ENCODE measurements at places on chromosomes 4 and X.
A peak's percentile ranks its signal among the peaks of the same experiment; 100 is the strongest.

GRCh38 chrX:28581522-28581921, 5.7 kb upstream of the IL1RAPL1 start:
- no peak for DNase-seq

DNA sequence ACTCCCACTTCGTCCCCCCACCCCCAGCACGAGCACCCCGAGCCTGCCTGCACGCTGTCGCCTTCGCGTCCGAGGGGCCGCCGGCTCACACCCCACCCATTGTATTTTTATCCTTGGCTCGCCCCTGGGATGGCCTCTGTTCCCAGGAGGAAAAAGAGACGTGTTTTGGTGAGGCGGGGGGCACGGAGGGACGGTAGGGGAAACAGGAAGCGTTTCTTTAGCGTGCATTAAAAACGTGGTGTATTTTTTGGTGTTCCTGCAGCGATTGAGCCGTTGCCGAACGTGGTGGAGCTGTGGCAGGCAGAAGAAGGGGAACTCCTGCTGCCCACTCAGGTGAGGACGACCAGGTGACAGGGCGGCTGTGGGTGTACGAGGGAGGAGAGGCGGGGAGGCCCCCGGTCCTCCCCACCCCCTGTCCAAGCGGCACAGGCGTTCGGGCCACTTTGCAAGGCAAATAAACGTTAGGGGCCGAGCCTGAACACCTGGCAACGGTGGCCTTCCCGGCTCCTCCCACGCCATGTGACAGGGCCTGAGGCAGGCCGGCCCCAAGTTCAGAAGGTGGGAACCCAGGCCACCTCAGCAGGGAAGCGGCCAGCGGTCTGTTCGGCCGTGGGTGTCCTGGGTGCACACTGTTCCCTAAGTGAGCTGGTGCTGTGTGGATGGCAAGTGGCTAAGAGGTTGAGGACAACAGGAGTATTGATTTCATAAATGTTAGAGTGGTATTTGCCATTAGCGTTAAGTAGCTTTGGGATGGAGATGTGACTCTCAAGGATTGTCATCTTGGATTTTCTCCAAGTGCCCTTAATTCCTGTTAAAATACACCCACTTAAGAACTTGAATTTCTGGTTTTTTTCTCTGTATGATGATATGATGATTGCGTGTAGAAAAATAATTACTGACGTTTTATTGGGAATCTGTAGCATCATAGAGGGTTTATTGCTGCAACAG, 1.1 kb downstream of the TMEM131L start:
- DNase-seq, result no peak

GRCh38 chr4:139764686-139765310, 99.2 kb downstream of the MGST2 start:
- no peak for DNase-seq

DNA sequence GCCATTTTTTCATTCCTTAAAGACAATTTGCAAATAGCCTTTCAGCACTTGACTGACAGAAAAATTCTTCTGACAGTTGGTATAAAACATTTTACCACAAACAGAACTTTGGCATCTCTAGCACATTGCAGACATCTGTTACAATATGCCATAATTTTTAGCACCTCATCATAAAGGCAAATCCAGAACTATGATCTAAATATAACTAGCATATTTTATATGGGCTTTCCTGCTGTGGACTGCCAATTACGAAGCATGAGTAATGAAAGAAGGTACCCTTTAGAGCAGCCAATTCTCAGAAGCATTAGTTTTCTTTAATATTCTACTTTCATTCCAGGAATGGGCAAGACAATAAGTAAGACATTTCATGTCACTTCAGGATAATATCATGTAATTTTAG, 647.4 kb upstream of the GALNT7 start:
- no peak for DNase-seq

- DNase-seq, result no peak
Observed at GRCh38 chr4:2322227-2322626, 60.3 kb upstream of the MXD4 start.

DNA sequence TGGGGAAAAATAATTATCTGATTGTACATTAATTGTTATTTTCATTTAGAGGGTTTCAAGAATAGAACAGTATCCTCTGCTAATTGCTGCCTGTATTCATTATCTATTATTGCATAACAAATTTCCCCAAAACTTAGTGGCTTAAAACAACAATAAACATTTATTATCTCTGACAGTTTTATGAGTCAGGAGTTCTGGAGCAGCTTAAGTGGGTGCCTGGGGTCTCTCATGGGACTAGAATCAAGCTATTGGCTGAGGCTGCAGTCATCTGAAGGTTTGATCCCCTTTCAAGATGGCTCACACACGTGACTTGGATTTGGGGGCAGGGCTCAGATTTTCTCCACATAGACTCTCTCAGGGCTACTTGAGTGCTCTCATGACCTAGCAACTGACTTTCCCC, 98.1 kb upstream of the JADE1 start:
- no peak for DNase-seq

- no peak for DNase-seq
Observed at GRCh38 chr4:40969501-40969900, 219.7 kb downstream of the NSUN7 start.

DNA sequence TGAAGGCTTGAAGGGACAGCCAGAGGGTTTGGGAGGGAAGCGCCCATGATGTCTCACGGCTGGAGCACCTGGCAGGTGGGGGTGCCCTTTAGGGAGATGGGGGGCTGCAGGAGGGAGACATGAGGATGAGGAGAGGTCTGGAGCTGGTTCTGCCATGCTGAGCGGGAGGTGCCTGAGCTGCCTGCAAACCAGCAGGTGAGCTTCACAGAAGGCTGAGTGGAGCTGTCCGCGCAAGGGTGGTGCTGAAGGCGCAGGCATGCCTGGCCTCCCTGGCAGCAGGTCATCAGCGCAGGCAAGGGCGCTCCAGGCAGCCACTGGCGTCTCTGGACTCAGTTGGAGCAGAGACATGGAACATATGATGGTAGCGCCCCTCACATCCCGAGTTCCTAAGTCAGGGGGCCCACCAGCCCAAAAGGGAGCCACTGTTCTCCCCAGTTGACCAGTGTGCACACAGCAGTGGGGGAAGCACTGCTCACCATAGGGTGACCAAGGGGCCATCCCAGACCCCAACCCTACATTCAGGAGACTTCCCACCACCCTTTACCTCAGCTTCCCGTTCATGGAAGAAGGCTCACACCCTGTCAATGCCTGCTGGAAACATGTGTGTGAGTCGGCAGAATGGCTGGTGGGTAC, 25.8 kb downstream of the ADRA2C start:
- no peak for DNase-seq

DNA sequence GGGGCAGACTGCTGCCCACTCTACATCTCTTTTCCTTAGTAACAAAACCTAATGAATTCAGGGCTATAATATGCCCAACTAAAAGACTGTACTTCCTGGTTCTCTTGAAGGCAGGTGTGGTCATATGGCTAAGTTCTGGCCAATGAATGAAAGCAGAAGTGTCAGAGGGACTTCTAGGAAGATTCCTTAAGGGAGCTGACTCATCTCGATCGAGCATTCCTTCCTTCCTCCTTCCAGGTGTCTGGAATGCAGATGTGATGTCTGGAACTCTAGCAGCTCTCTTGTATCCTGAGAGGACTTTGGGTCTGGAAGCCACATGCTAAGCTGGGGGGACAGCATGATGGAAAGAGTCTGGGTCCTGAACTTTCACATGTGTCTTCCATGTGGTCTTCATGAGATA, 116.2 kb upstream of the STX18 start:
- DNase-seq, result no peak

GRCh38 chr4:84378983-84379382, 120.1 kb downstream of the NKX6-1 start:
- DNase-seq, result no peak

GRCh38 chrX:10630320-10630719, 9.9 kb upstream of the MID1 start:
- no peak for DNase-seq

DNA sequence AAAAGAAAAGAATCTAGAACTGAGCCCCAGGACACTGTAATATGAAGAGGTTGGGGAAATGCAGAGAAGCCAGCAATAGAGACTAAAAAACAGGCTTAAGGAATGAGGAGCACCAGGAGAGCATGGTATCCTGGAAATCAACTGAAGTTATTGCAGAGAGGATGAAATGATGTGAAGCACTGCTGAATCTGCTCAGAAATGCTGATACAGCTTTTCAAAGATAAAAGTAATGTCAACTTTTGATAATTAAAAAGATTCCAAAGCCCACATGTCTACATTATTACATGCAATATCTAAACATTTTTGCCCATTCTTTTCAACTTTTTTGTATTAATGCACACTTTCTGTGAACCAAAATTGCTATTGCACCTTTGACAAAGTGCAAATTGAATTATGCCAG, 718.4 kb downstream of the ADGRL3 start:
- DNase-seq, result no peak

DNA sequence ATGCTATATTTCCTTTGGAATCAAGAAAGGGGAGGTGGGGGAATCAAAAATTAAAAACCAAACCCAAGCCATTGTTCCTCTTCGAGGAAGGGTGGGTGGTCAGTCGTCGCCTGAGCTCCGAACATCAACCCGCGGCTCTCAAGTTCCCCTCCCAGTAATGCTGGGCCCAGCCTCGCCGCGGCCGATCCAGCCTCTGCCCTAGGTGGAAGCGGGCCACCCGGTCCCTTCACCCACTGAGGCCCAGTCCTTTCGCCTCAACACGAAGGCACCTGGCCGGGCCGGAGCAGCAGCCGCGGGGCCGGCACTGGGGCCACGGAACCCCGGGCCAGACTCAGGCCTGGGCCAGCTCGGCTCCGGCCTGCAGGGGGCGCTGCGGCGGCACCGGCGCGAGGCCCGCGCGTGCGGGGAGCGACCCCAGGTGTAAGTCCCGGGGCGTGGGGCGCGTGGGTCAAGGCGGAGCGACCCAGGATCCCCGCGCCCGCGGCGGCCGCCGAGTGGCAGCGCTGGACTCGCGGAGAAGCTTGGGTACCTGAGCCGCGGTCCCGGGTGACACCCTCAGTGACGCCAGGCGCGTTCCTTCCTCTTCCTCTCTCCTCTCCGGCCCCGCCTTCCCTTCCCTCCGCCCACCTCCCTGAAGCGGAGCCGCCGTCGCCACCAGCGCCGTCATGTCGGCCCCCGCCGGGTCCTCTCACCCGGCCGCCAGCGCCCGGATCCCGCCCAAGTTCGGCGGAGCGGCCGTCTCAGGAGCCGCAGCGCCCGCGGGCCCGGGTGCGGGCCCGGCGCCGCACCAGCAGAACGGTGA, at the start of gene SEC24B:
Gene SEC24B, plus strand, starts transcription at position 611 of the 802 bp plus-strand sequence. Its CDS starts 55 bp downstream, at position 666.
- DNase-seq, result peak; percentile 57

- no peak for DNase-seq
Observed at GRCh38 chrX:112760697-112761096, 79.9 kb downstream of the AMOT start.

DNA sequence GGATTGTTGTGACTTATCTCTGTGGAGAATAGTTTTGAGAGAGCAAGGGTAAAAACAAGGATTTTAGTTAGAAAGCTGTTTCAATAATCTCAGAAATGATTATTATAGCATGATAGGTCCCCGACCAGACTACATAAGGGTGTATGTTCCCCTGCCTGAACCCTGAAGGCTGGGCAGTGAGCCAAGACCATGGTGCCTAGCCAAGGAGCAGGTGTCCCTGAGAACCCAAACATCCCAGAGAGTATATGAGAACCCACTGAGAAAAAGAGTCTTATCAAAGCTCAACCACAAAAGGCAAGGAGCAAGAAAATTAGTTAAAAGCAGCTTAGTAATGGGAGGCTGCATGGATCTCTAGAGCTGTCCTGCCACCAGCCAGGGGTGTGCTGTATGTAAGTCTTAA, 94.9 kb upstream of the UNC5C start:
- no peak for DNase-seq

GRCh38 chr4:58807843-58808615, 1697.8 kb upstream of the IGFBP7 start:
- DNase-seq, result no peak

GRCh38 chrX:38342853-38343778, 9.3 kb upstream of the OTC start:
- no peak for DNase-seq

DNA sequence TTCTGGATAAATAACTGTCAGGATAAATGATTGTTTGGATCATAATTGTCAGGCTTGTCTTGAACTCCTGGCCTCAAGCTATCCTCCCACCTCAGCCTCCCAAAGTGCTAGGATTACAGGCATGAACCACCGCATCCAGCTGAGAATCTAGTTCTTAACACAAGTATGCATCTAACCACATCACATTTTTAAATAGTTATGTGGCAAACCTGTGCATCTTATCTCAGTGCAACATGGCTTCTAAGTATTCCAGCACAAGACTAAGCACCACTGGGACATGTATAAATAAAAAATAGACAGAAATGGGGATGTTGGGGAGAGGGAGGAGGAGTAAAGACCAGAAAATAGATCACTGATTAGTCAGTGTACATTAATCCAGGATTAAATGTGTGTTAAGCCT, 74.7 kb upstream of the TBL1X start:
- DNase-seq, result no peak

GRCh38 chr4:24056289-24056688, 166.4 kb upstream of the PPARGC1A start:
- DNase-seq, result no peak

GRCh38 chr4:10635091-10635490, 49.5 kb downstream of the CLNK start:
- DNase-seq, result no peak

GRCh38 chrX:22278375-22278774, 5.7 kb downstream of the CBLL2 start:
- DNase-seq, result no peak

- DNase-seq, result no peak
Observed at GRCh38 chr4:78510681-78511080, 40.9 kb upstream of the ANXA3 start.

GRCh38 chrX:134469486-134469885, 9.5 kb downstream of the HPRT1 start:
- DNase-seq, result no peak

- DNase-seq, result no peak
Observed at GRCh38 chrX:150907474-150907873, 9.0 kb upstream of the CD99L2 start.

DNA sequence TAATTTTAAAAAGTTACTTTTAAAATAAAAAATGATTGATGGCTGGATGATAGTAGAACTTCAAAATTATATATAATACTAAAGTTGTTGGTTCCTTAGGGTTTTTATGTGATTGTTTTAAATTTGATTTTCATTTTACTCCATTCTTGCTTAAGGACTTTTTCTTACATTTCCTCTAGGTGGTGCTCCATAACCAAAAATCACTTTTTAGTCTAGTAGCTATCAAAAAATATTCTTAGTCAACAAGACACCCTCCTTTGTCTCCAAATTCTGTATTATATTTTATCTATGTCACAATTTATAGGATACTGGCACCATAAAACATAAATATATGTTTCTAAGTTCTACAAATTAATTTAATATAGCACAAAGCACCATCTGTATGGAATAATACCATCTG, 67.2 kb upstream of the BRWD3 start:
- no peak for DNase-seq

- no peak for DNase-seq
Observed at GRCh38 chr4:10589799-10590198, 94.8 kb downstream of the CLNK start.

DNA sequence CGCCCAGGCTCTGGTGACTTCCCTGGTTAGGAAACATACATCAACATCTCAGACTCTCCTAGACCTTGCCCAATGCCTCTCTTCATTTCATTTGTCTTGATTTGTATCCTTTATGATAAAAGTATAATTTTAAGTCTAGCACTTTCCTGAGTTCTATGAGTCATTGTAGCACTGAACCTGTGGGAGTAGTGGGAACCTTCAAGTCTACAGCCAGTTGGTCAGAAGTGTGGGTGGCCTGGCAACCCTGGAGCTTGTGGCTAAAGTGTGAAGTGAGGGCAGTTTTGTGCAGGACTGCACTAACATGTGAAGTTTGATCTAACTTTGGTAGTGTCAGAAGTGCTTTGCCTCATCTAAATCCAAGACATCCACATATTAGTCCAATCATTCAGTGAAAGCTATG, 259.3 kb upstream of the IGFBP7 start:
- no peak for DNase-seq
